ENCODE measurements at places on chromosomes 1 and 21.

DNA sequence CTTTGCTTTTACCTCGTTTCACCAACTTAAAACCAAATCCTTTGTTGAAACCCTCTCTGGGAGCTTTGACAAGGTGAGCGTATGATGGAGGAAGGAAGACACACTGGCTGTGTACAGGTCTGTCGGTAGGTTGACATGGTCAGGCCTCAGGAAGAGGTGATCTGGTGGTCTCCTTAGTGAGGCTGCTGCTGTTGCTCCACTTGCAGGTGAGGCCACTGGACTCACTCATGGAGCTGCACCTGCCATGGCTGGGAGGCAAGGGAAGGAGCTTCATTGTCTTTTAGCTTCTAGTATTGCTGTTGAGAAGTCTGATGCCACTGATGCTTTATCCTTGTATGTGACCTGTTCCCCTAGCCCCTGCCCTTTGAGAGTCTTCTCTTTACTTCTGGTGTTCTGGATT, 35.7 kb downstream of the TENT5C start:
- no peak for DNase-seq

DNA sequence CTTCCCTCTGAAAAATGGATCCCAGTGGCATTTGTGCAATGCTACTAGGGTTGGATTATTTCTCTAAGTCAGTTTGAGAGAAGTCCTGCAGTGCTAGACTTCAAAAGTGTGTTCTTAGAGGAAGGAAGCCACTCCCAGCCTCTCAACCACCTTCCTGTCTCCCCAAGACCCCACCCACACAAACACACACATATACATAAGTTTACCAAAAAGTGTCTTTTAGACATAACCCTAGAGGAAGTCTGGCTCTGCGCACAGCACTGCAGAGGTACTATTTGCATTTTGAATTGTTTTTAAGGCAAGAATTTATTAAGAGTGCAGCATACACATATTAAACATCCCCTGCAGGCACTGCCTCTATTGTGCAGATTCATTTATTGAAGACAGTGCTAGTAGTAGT, 127.3 kb downstream of the HHIPL2 start:
- DNase-seq, result peak; percentile 71

DNA sequence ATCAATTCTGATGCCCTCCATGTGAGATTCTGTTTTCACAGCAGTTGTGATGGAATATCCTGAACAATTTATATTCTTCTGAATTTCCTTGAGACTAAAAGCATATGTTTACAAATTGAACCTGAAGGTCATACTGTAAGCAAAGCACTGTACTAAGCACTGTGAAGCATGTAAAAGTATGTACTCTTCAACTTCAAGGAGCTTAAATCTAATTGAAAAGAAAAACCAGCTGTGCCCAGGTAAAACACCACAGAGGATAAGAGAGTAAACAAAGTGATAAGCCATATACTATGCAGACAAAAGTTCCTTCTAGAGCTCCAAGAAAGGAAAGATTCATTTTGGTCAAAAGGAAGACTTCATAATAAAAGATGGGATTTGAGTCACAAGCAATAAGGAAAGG, 71.9 kb downstream of the TTLL7 start:
- DNase-seq, result no peak

- no peak for DNase-seq
Observed at GRCh38 chr1:83834621-83835264, 164.2 kb downstream of the TTLL7 start.

- no peak for DNase-seq
Observed at GRCh38 chr1:165844114-165844798, 16.8 kb downstream of the UCK2 start.
